ENCODE measurements at places on chromosomes 12 and 14.

DNA sequence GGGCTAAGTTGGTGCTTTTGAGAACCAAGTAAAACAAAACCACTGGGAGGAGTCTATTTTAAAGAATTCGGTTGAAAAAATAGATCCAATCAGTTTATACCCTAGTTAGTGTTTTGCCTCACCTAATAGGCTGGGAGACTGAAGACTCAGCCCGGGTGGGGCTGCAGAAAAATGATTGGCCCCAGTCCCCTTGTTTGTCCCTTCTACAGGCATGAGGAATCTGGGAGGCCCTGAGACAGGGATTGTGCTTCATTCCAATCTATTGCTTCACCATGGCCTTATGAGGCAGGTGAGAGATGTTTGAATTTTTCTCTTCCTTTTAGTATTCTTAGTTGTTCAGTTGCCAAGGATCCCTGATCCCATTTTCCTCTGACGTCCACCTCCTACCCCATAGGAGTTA, 1.8 kb upstream of the RAB5B start:
- DNase-seq: no peak

DNA sequence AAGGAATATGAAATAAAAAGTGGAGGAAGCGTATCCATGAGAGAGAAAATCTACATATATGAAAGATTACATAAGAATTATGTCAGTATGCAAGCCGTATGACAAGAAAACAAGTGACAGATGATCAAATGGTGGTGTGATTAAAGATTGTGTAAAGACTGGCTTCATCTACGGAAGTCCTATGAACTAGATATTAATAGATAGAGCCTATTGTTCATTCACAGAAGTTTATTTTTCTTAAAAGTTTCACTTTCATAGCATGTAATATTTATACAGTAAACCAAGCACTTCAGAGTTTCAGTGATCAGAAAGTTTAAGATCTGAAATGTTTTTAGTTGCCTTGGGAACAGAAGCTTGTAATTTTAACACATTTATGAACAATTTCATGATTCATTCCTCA, 84.5 kb downstream of the VRK1 start:
- no peak for DNase-seq

DNA sequence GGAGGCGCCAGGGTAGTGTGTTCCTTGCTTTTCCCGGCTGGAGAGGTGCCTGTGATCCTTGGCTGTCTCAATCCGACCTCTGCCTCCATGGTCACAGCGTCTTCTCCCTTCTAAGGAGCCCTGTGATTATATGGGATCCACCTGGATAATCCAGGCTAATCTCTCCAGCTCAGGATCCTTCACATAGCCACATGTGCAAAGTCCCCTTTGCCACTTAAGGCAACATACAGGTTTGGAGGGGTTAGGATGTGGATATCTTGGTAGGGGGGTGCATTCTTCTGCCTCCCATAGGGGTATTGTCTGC, 1.2 kb upstream of the HVCN1 start:
- no peak for DNase-seq

GRCh38 chr12:116050275-116050674, 227.2 kb downstream of the MED13L start:
- DNase-seq: no peak

- no peak for DNase-seq
Measured at GRCh38 chr12:13591059-13591458, 390.3 kb downstream of the GRIN2B start.

- no peak for DNase-seq
Measured at GRCh38 chr14:79702197-79702596, 509.1 kb downstream of the DIO2 start.

DNA sequence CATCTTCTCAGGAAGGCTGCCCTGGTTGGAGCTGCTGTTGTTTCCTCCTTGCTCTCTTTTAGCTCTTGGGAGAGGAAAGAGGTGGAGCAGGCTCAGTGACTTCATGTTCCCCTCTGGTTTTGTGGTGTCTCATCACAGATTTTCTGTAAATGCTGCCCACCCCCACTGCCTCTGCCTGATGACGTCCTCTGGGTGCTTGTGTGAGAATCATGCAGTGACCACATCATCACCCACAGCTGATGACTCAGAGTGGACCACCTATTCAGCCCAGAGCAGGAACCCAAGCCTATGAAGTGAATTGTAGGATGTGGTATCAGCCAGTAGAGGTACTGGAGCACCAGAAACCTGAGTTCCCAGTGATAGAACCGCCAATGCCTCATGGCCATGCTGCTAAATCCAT, at the start of gene GZMB:
TSS of gene GZMB (minus strand) at position 33 of the 400 bp plus-strand sequence. CDS start at position 3, 30 bp downstream.
- no peak for DNase-seq

- no peak for DNase-seq
Measured at GRCh38 chr12:4911316-4911994, 1.8 kb downstream of the KCNA1 start.

- DNase-seq: peak; percentile 73
Measured at GRCh38 chr14:60508707-60509437, at the start of gene SIX6. SIX6 (plus strand) TSS chr14:60509146; CDS start chr14:60509399, 253 bp downstream.

GRCh38 chr12:9124383-9125031, 8.8 kb upstream of the A2M start:
- DNase-seq: no peak

GRCh38 chr14:92750994-92751400, 2.6 kb upstream of the LGMN start:
- DNase-seq: no peak

- no peak for DNase-seq
Measured at GRCh38 chr12:31406345-31406744, 80.4 kb upstream of the SINHCAF start.

- DNase-seq: no peak
Measured at GRCh38 chr12:119052001-119052400, 70.7 kb downstream of the SRRM4 start.

DNA sequence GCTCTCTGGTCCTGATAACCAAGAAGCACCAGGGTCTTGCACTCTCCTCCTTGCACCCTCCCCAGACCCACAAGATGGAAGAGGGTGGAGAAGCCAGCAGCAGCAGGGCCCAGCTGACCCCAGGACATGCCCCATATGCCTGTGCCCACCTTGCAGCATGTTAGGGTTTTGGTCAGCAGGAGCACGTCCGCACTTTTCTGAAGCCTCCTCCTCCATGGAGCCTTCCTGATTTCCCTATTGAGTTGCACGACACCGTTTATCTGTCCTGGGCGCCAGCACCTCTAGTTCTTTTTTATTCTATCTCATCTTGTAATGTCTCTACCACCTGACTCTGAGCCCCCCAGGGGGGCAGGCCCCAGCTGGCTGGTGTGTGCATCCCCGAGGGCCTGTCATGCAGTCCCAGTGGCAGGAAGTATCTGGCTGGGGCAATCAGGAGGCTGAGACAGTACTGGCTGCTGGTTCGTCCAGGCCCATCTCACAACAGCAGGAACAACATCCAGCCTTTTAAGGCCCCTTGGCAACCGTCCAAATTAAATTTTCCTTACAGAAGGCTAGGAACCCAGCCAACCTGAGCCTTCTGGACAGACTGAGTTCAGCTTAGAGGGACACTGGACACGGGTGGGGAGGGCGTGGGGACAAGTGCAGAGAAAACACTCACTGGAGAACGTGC, 39.6 kb downstream of the CCDC85C start:
- no peak for DNase-seq

GRCh38 chr12:96193725-96194575, at the start of gene ELK3:
ELK3 (plus strand) TSS chr12:96194375.
- DNase-seq: peak; percentile 74

DNA sequence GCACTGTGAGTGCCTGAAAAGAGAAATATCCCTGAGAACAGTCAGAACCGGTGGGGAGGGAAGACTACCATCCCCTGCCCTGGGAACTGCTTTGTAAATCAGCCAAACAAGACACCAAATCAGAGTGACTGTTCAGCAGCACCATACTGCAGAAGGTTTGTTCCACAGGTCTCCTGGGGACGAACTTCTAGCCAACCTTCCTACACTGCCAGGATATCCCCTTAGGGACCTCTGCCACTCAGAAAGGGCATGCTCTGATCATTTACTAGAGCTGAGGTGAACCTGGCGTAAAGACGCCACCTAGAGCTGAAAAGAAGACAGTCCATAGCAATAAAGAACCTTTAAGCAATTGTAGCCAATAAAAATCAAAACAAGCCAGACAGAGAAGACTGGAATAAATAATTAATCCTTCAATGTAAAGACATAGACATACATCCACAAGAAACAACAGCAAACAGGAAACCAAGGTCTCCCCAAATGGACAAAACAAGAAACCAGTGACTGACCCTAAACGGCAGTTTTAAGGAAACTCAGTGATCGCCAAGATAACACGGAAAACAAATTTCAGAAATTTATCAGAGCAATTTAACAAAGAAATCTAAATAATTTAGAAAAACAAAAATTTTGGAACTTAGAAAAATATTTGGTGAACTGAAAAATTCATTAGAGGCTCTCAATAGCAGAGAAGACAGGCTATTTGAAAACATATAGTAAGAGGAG, 228.1 kb upstream of the AMIGO2 start:
- DNase-seq: peak; percentile 15

DNA sequence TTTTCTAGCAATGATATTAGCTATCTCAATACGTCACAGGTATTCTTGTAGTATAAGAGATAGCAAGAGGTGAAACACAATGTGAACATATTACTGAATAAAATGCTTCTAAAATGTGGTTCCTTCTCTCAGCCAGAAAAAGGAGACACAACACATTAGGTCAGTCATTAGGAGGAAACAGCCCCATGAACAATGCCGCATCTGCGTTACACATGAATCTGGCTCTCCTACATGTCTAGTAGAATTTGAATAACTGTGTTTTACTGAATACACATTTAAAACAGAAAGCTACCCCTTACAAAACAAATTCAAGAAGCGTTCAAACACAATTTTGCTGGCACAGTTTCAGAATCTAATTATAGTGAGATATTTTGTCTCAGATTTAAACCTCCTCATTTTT, 51.6 kb downstream of the EFCAB11 start:
- no peak for DNase-seq

- DNase-seq: no peak
Measured at GRCh38 chr12:67714648-67715047, 66.1 kb downstream of the DYRK2 start.

DNA sequence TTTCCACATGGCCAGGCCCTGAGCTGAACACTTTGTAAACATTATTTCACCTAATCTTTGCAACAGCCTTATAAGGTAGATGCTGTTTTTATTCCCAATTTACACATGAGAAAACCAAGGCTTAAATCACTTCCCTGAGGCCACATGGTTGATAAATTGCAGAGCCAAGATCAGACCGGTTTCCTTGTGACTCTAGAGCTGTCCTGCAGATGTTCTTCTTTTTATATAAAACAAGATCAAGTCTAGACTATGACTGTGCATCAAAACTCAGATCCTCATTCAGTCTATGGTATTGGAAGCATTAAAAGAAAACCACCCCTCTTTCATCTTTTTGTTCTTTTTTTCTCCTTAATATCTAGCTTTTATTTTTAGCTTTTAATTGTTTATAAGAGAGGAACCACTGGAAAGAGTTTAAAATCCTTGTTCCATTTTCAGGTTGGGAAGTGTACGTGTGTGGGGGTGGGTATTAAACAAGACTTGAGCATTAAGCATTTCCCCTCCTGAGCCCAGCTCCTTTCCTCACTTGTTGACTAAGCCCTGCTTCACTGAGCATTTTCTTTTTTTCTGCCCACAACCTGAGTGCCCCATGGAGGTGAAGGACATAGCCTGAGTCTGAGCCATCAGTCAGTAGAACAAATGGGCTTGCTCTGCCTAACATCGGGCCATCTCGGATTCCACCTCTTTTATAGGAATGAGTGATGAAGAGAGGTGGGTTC, 45.4 kb downstream of the GPATCH2L start:
- no peak for DNase-seq

DNA sequence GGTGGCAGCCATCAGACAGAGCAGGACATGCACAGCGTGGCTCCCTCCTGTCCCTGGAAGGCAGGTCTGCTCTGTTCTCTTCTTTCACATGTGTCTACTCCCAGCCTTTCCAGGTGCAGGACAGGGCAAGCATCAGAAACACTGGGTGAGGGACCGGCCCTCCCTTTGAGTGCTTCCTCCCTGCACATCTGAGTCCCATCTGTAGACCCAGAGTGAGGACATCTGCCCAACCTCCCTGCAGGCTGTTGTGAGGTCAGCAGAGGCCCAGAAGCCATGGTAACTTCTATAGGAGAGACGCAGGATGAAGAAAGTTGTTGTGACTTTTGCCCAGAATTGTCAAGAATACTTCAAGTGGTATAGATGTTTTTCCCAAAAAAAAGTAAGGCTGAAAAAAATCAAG, 282.7 kb downstream of the CACNA1C start:
- no peak for DNase-seq

GRCh38 chr12:27968972-27969623, 3.4 kb downstream of the PTHLH start:
- DNase-seq: peak; percentile 57

DNA sequence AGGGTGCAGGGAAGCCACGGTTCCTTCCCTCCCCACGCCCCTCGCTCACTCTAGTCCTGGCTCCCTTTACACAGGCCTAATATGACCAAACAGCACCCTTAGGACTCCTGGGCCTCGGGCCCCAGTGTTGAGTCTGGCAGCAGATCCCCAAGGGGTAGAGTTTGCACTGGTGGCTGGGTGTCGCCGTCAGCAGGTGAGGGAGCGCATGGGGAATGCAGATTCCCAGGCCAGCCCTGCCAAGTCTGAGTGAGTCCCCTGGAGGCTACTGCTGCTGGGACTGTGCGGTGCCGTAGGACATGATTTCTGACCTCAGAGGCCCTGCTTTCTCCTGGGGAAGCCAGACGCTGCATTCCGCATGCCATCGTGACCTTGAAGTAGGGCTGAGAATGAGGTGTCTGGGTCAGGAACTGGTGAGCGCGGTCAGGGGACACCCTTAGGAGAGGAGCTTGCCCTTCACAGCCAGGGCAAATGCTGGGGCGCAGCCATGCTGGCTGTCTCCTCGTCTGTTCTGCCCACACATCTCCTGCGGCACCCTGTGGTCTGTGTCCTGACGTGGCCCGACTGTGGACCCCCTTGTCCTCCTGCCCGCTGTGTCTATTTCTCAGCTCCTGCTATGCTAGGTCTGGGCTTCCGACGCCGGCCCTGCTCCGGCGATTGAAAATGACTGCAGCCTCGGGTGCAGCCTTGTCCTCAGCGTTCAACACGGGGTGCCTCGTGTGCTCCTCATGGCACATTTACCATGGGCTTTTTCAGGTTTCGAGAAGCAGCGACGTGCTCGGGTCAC, 37.6 kb upstream of the PRMT8 start:
- no peak for DNase-seq

DNA sequence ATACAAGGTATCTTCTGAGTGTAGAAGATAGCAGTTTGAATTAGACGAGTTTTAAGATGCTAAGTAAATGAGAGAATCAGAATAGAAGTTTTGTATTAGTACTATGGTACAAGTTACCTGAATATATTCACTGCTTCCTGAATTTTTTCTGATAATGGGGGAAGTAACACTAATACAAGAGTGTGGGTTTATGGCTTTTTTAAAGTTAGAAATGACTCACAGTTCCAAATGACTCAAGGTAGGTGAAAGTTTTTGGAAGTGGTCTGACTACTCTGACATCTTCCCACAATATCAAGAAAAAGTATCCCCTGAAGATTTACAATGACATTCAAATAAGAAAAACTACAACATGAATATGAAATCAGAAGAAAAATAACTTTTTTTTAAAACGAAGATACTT, 123.7 kb upstream of the GARIN6 start:
- no peak for DNase-seq
